ENCODE measurements at places on chromosomes 6 and 20.
A peak's percentile ranks its signal among the peaks of the same experiment; 100 is the strongest.

DNA sequence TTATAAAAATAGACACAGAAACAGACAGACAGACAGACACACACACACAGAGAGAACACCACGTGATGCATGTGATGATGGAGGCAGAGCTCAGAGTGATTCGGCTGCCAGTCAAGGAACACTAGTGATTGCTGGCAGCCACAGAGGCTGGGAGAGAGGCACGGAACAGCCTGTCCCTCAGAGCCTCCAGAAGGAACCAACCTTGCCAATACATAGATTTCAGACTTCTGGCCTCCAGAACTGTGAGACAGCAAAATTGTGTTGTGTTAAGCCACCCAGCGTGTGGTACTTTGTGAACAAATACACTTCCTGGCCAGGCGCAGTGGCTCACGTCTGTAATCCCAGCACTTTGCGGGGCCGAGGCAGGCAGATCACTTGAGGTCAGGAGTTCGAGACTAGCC, 9.5 kb upstream of the PARD6B start:
- peak; percentile 60 for DNase-seq

GRCh38 chr6:82033631-82034211, 213.8 kb downstream of the IBTK start:
- peak; percentile 66 for DNase-seq

DNA sequence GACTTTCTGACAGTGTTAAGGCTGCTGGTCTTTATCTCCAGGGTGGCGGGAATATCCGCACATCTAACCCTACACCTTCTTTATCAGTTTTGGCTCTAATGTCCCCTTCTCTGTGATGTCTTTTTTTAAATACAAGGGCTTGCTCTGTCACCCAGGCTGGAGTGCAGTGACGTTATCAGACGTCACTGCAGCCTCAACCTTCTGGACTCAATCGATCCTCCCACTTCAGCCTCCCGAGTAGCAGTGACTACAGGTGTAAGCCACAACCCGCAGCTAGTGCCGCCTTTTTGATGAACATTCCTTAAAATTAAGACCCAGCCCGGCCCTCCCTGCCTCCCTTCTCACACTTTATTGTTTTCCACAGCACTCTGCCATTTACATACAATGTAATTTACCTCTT, 120.1 kb upstream of the CDH4 start:
- no peak for DNase-seq

DNA sequence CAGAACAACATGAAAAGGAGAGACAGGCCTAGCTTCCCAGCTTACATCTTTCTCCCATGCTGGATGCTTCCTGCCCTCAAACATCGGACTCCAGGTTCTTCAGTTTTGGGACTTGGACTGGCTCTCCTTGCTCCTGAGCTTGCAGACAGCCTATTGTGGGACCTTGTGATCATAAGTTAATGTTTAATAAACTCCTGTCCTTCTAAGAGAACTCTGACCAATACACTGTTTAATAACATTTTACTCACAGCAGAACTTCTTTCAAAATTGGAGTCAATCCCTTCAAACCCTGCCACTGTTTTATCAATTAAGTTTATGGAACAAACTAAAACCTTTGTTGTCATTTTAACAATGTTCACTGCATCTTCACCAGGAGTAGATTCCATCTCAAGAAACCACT, 111.4 kb downstream of the PREP start:
- DNase-seq = no peak

DNA sequence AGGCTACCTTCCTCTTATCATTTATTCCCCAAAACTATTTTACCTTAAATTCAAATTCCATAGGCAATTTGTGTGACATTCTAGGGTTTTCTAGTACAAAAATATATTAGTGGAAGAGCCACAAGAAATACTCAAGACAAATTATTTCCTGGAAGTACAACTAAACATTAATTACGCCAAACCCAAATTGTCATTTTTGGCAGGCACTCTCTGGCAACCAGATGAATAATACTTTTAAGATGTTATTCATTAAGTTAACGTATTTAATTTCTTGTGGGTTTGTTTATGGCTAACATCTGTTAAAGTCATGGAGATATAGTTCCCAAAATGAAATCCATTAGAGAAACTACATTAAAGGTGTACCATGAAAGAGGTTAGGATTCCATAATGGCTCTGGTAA, 40.5 kb downstream of the HMGN3 start:
- no peak for DNase-seq

- DNase-seq = no peak
Observed at GRCh38 chr6:89525786-89526562, 93.0 kb downstream of the ANKRD6 start.

- no peak for DNase-seq
Observed at GRCh38 chr6:16257999-16258708, 19.8 kb downstream of the GMPR start.

- DNase-seq = no peak
Observed at GRCh38 chr6:156657296-156657695, 119.9 kb upstream of the ARID1B start.

GRCh38 chr20:38748861-38749149, 545 bp downstream of the ACTR5 start:
- DNase-seq = no peak

GRCh38 chr6:13431861-13432465, 55.4 kb downstream of the GFOD1 start:
- DNase-seq = peak; percentile 41

DNA sequence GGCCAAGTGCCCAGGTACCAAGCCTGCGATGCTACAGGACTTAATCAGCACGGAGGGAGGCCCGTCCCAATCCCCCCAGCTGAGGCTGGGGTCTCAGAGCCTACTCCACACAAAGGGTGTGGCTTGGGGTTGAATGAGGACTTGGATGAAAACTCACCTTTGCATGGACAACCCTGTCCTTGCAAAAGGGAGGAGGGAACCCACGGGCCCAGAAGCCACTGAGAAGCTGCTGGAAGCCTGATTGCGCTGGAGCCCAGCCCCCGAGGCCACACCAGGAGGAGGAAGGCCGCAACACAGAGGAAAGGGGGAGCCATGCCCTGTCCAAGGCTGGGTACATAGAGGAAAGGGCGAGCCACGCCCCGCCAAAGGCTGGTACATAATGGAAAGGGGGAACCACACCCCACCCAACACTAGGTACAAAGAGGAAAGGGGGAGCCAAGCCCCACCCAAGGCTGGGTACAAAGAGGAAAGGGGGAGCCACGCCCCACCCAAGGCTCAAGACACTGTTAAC, 158.8 kb downstream of the DLL1 start:
- no peak for DNase-seq

- DNase-seq = no peak
Observed at GRCh38 chr20:46031014-46031569, 2.1 kb downstream of the SLC12A5 start.

GRCh38 chr6:16950825-16951495, 150.9 kb upstream of the STMND1 start:
- no peak for DNase-seq

- DNase-seq = peak; percentile 73
Observed at GRCh38 chr6:15247500-15248450, 1.9 kb downstream of the JARID2 start.

GRCh38 chr6:170266061-170266825, 24.6 kb downstream of the DLL1 start:
- no peak for DNase-seq

DNA sequence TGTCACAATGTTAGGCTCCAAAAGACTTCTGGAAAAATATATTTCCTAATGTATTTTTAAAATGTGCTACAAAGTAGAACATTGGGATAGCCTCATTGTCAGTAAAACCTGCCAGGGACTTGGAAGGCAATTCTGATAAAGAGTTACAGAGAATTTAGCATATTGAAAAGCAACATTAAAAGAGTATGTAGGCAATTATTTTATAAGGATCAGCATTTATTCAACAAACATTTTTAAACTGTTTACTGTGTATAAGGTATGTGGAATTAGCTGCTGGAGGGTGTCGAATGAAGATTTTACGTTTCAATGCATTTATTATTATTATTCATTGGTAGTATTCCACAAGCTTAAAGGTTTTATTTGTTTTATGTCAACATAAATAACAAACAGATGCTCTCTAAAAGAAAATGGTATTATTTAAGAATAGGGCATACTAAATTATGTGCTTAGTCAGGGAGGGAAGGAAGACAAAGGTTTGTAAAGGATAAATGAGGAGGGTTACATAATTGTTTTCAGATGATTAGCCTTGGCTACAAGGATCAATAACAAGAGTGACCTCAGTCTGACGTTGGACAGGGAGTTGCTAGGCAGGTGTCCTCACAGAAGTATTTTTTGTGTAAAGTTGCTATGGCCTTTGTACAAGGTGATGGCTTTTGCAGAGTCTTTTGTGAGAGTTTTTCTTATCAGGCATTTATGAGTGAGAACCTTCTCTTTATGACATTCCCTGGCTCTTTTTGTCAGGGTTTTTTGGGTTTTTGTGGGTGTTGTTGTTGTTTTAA, 313.4 kb upstream of the PLCB4 start:
- DNase-seq = no peak

DNA sequence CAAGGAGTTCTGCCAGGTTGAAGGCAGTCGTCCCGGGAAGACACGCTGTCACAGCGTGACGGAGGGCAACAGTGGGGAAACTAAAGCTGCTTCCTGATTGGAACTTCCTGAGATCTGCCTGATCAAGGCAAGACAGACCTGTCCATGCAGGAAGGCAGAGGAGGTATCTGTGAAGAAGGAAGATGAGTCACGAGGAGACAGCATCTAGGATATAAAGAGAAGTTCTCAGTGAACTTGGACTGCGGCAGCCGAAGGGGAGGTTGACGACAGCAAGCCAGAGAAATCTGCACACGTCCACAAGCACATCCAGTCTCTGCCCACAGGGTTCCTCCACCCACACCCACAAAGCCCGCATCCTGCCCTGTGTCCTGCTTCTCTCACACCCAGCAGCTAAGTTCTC, 38.6 kb downstream of the PREP start:
- peak; percentile 13 for DNase-seq

GRCh38 chr20:35920523-35920922, 33.8 kb downstream of the SCAND1 start:
- no peak for DNase-seq

- peak; percentile 70 for DNase-seq
Observed at GRCh38 chr6:40936818-40937251, 102.2 kb downstream of the UNC5CL start.

- DNase-seq = no peak
Observed at GRCh38 chr20:36777576-36777975, 4.0 kb upstream of the DSN1 start.

DNA sequence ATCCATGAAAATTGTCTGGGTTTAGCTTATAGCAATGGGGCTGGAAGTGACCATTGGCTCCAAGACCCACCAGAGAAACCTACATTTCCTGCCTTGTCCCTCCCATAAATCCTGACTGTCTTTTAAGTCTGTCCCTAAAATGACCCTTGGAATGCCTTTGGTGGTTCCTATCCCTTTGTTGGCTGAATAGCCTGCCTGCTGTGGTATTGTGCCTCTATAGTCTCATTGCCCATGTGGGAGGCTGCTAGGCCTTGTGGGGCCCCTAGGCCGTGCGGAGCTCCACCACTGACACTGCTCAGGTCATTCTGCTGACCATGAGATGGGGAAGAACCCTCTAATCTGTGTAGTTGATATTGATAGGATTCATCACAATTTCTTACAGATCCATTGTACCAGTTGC, 43.3 kb downstream of the SCP2D1 start:
- no peak for DNase-seq

- no peak for DNase-seq
Observed at GRCh38 chr6:167445568-167445967, 120.7 kb downstream of the TTLL2 start.

DNA sequence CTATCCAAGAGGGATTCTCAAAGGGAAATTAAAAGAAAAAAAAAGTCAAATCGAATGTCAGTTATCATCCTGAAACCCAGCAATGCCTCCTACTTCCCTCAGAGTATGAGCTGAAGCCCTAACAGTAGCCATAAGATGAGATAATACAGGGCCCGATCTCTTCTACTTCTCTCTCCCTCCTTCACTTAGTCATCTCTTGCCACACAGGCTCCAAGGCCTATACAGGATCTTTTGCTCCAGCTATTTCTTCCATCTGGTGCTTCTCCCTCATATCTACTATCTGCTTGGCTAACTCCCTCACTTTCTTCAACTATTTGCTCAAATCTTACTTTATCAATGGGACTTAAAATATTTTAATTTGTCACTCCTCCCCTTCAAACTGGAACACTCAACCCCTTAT, 215.3 kb downstream of the RNGTT start:
- DNase-seq = peak; percentile 39

DNA sequence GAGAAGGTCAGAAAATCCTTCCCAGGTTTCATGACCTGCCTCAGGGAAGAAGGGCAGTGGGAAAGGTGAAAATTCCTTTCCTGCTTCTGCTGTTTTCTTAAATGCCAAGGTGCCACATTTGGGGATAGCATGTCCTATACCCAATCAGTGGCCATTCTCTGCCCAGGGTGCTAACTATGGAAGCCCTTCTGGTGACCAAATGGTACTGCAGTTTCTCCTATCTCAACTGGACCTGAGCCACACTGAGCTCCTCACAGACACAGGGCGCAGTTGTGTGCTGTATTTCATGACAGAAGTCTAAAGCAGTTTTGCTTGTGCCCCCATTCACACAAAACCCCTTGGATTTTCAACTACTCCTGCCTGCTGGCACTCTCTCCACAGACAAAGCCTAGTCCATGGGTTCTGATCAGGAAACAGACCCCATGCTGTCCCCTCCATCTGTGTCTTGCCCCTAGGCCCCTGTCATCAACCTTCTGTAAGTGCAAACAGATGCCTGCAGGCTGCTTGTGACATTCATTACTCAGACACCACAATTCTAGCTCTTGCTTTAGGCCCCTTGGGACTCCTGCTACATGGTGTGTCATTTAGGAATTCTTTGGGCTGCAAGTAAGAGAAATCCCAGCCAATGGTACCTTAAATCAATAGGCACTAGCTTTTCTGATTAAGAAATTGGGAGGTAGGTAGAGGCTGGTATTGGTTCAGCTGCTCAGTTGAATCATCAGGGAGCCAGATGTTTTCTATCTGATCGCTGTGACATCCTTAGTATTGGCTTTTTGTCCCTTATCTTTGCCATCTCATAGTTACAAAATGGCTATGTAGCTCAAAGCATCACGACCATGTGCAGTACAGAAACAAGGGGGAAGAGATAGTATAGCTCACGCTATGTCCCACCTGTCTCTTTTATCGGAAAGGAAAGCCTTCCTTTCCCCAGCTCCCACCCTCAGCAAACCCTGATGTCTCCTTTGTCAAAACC, 147.8 kb downstream of the CD83 start:
- DNase-seq = no peak

DNA sequence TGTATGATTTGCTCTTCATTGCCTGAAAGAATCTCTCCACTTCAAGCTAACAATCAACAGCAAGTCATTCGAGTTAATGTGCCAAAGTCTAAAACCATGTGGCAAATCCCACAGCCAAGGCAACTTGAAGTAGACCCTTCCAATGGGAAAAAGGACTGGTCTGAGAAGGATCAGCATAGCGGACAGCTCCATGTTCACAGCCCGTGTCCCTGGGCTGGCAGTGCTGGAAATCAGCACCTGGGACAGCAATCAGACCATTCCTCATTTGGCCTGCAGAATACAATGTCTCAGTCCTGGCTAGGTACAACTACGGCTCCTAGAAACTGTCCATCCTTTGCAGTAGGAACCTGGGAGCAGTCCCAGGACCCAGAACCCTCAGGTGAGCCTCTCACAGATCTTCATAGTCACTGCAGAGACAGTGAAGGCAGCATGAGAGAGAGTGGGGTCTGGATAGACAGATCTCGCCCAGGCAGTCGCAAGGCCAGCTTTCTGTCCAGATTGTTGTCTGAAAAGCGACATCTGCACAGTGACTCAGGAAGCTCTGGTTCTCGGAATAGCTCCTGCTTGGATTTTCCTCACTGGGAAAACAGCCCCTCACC, 1.1 kb downstream of the GJA10 start:
- peak; percentile 81 for DNase-seq

GRCh38 chr6:157188213-157188612, 135.1 kb downstream of the TMEM242 start:
- DNase-seq = peak; percentile 46

GRCh38 chr6:88586371-88587149, 376.9 kb downstream of the RNGTT start:
- DNase-seq = no peak
